Fibroblast of skin of left biceps (primary cell): ENCODE measurements at places on chromosomes 3 and 15.

DNA sequence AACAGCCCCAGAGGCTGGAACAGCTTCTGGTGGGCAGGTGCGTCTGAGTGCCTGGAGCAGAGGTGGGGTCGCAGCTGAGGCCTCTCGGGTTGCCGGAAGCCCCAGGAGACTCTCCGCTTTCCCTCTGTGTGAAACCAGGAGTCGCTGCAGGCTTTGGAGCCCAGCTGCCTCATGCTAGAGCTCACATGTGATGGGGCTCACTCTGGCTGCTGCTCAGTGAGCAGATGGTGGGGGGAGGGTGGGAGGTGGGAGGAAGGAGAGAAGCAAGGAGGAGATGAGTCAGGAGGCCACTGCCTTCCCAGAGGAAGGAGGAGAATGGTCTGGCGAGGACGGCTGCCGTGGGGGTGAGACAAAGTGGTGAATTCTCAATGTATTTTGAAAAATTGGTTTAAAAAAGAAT, 290.1 kb upstream of the CHRNA7 start:
- DNase-seq: no peak

GRCh38 chr3:196117809-196118208, 35.9 kb upstream of the TFRC start:
- no peak for DNase-seq

GRCh38 chr15:82731527-82731926, 21.9 kb upstream of the AP3B2 start:
- no peak for DNase-seq

DNA sequence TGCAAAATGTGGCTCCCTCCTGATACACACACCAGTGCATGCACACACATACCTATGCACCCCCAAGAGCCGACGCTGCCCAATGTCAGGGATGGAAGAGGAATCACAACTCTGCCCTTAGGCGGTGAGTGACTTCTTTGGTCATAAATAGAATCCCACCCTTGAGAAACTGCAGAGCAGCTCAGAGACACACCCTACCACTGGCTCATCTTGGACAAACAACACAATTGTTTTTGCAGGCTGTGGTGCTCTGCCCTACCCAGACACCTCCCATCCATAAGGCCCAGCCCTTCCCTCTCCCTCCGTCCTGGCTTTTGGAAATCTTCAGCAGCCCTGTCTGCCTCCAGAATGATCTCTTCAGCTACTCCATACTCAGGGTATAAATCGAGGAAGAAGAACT, 73.8 kb upstream of the HRH1 start:
- DNase-seq: no peak

DNA sequence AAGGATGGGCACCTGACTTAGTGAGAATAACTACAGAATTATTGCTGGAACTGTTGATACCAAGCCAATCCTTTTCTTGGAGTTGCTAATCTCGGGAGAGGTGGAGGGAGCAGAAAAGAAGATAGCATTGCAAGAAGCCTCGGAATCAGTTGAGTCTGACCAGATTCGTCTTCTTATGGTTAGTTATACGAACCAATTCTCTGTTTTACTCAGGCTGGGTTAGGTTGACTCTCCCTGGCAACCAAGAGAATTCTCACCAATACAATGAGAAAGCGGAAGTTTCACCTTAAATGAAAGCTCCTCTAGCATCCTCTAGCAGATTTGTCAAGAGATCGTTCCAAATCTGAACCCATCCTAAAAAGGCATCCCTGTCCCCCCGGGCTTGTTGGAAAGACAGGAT, 43.5 kb upstream of the UBE2E1 start:
- DNase-seq: no peak

- DNase-seq: no peak
These were observed 140.4 kb downstream of the DIPK2A start for GRCh38 chr3:144112036-144112435.

- DNase-seq: peak; percentile 88
These were observed 2.8 kb downstream of the FYCO1 start for GRCh38 chr3:45992821-45993221.

- DNase-seq: no peak
These were observed 211.0 kb upstream of the DPPA4 start for GRCh38 chr3:109548192-109548938.

GRCh38 chr15:83694015-83694414, 40.1 kb downstream of the ADAMTSL3 start:
- DNase-seq: no peak

- DNase-seq: no peak
These were observed 53.0 kb downstream of the KLHL6 start for GRCh38 chr3:183502237-183503181.
